ENCODE measurements at places on chromosomes 1 and 21.

- no peak for ATAC-seq
These were observed 14.8 kb downstream of the IBA57 start for GRCh38 chr1:228180271-228180958.

- ATAC-seq: no peak
These were observed 217.7 kb downstream of the URB2 start for GRCh38 chr1:229843627-229844238.

GRCh38 chr1:236316437-236316836 is 34.7 kb upstream of the ERO1B start:
- no peak for ATAC-seq

- ATAC-seq: no peak
These were observed 121.5 kb upstream of the CACHD1 start for GRCh38 chr1:64348270-64348960.

GRCh38 chr1:104973516-104973915 is 1223.8 kb downstream of the AMY1C start:
- no peak for ATAC-seq

GRCh38 chr1:81803431-81804110 is 2.8 kb downstream of the ADGRL2 start:
- ATAC-seq: no peak

DNA sequence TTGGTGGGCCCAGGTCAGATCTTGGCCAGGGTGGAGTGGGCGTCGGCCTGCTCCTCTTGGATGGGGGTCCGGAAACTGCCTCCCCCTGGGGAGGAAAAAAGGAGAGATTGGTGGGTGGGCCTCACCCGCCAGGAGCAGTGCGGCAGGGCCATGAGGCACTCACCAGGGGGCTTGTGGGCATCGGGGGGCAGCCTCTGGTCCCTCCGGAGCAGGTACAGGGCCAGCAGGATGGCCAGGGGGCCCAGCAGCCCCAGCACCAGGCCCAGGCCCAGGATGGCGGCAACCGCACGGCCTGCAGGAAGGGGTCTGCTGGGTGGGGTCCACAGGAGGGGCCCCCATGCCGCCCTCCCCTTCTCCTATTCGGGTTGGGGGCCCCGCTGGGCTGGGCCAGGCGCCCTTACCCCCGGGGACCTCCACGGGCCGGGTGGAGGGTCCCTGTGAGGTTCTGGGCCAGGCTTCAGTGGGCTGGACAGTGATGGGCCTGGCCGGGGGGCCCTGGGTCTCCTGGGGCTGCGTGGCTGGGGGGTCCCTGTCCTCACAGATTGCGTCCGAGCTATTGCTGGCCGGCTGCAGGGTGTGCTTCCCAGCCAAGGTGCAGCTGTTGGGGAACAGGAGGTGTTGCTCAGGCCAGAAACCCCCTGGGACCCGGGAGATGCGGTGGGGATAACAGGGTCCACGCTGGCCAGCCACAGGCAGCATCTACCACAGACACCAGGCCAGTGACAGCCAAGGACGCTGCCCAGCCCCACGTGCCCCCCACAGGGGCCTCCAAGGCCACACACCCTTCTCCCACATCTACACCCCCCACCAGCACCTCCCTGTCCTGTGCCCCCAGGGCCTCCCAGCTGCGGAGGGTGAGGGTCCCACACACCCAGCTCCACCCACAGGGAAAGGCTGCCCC is 2.2 kb downstream of the TNFRSF4 start:
- ATAC-seq: no peak
